ENCODE measurements at places on chromosomes 3 and 15. TPM values are rescaled to one million over a fixed set of nuclear protein-coding genes. Genes with fewer than 3 reads are reported as not detected.

Gene COL6A5
- not detected for total RNA-seq

Gene DNAH12
- total RNA-seq: under 0.01 TPM

Gene BRK1
- 131 TPM for total RNA-seq

Gene TLR9
- total RNA-seq: under 0.01 TPM

Gene LTF
- total RNA-seq: not detected

Gene FBXL22
- 0.16 TPM for total RNA-seq

Gene PRTG
- 0.47 TPM for total RNA-seq

Gene EPHB3
- 15.5 TPM for total RNA-seq

Gene CCR2
- total RNA-seq: not detected

Gene LMAN1L
- not detected for total RNA-seq

Gene CHL1
- total RNA-seq: 16.2 TPM

Gene SLC2A2
- not detected for total RNA-seq

Gene P4HTM
- 35.0 TPM for total RNA-seq

Gene OR4M2
- not detected for total RNA-seq

Gene HIGD2B
- total RNA-seq: under 0.01 TPM

Gene KLHL40
- total RNA-seq: not detected

Gene RAD51
- total RNA-seq: 1.4 TPM

Gene BCL2A1
- total RNA-seq: 8.8 TPM

Gene KIF9
- 4.2 TPM for total RNA-seq

Gene CNTN3
- 0.17 TPM for total RNA-seq

Gene CCR9
- total RNA-seq: not detected

Gene PRR23B
- total RNA-seq: not detected

Gene CLDN1
- 0.17 TPM for total RNA-seq
